GM19239 (cell line): ENCODE measurements at places on chromosomes 13 and 19.

GRCh38 chr13:20349564-20350381 lies 117.7 kb upstream of the GJB6 start:
- no peak for DNase-seq

GRCh38 chr13:73059460-73060250 lies 850 bp downstream of the KLF5 start:
- peak; percentile 34 for DNase-seq

- DNase-seq = peak; percentile 92
These were observed 6.6 kb upstream of the NPAS1 start for GRCh38 chr19:47013041-47013517.

DNA sequence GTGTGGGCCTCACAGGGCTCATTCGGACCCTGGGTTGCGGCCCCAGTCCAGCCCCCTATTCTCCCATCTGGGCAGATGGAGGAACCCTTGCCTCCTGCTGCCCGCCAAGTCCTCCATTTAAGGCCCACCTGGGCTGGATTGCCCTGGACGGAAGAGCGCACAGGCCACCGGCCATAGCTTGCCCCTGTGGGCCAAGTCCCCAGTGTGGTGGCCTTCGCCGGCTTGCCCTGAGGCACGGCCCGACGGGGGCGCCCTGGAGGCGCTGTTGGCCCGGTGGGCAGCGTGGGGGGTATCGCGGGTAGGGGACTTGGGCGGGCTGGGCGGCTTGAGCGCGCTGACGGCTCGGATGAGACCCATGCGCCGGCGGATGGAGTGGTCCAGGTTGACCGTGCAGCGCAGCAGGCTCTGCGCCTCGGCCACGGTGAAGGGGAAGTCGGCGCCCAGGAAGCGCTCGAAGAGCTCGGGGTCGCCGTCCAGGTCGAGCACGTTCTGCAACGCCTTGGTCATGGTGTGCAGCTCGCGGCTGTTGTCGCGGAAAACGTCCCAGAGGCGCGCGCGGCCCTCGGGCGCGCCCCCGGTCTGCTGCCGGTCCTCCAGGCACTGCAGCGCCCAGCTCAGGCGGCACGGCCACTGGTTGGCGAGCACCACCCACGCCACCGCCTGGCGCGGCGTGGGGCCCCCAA lies 8.8 kb downstream of the NKPD1 start:
- no peak for DNase-seq

GRCh38 chr13:22594041-22594440 lies 586.7 kb upstream of the SGCG start:
- DNase-seq = no peak

DNA sequence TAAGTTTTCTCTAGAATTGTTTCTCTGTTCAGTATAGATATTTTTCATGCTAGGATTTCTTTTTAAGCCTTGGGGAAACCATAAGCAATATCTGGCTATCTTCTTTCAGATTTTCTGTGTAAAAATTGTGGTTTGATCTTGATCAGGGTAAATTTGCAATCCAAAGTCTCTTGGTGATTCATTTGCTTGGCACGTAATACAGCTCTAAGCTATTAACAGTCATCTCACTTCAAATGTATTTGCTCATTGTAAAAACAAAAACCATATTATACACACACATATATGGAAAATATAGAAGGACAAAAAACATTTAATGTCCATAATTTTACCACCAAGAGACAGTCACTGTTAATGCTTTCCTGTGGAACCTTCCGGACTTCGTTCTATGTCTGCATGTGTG lies 191.0 kb downstream of the SHISA2 start:
- DNase-seq = no peak
